ENCODE measurements at places on chromosomes 16 and 17.

GRCh38 chr16:85777583-85778310, 21.6 kb downstream of the EMC8 start:
- DNase-seq = no peak

GRCh38 chr16:21226749-21227148, 6.8 kb upstream of the ANKS4B start:
- no peak for DNase-seq

DNA sequence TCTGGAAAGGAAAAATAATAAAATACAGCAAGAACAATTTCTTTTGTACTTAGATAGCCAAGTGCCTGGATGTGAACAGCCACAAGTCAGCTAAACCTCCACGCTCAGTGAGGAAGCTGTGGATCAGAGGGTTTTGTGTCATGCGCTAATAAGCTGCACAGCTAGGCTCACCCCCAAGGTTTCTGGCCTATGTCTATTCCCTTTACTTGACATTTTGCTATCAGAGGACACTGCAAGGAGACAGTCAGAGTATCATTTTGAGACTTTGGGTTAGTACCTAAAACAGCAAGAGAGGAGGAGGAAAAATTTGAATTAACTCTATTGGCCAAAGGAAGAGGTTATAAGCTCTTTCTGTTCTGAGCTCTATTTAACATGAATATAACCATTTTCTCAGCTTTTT, 139.3 kb downstream of the KCNJ2 start:
- DNase-seq = no peak

- DNase-seq = no peak
Measured at GRCh38 chr16:88793251-88793954, 8.4 kb upstream of the PIEZO1 start.

DNA sequence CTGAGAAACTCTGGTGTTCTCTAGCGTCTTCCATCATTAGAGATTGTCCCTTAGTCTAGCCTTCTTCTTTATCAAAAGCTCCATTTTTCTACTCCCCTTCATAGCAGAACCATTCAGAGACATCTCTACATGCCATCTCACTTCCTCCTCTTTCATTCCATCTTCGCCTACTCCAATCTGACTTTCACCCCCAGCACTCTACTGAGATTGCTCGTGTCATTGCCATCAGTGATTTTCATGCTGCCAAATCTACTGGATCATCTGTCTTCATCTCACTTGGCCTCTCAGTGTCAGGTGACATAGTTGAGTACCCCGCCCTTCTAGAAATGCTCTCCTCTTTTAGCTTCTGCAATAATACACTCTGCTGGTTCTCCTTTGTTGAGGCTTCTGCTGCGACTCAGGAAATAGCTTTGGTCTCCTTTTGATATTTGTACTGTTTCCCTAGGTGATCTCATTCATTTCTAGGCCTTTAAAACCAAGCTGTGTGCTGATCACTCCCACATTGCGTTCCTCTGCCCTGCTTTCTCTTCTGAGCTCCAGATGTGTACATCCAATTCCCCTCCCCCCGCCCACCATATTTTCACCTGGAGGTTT, 119.1 kb downstream of the FTO start:
- no peak for DNase-seq

GRCh38 chr16:1102333-1102700, 6.3 kb upstream of the C1QTNF8 start:
- DNase-seq = no peak

GRCh38 chr17:12979246-12979645, 38.6 kb downstream of the ELAC2 start:
- DNase-seq = no peak

- DNase-seq = no peak
Measured at GRCh38 chr17:41178341-41178740, 320 bp upstream of the KRTAP4-2 start.

GRCh38 chr16:46932802-46933201, 40.7 kb downstream of the DNAJA2 start:
- no peak for DNase-seq

DNA sequence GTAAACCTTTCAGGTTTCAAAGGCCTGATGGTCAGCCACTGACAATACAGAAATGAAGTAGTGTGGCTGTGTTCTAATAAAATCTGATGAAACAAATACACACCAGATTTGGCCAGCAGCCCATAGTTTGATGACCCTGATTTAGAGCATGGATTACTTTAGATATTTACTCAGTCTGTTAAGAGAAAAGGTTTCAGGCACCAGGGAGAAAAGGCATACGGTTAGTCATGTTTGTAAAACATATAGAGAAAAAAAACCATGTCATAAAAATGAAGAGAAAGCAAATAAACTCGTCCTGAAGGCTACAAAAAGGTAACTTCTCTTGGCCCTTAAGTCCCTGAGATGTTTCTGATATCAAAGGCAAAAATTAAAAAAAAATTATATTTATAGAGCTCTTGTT, 112.1 kb downstream of the ADAMTS18 start:
- no peak for DNase-seq

GRCh38 chr17:55654022-55654421, 68.6 kb downstream of the TMEM100 start:
- DNase-seq = no peak

- no peak for DNase-seq
Measured at GRCh38 chr17:58786586-58787295, 31.1 kb downstream of the PPM1E start.
